ENCODE measurements at places on chromosomes 11 and 22.
A peak's percentile ranks its signal among the peaks of the same experiment; 100 is the strongest.

DNA sequence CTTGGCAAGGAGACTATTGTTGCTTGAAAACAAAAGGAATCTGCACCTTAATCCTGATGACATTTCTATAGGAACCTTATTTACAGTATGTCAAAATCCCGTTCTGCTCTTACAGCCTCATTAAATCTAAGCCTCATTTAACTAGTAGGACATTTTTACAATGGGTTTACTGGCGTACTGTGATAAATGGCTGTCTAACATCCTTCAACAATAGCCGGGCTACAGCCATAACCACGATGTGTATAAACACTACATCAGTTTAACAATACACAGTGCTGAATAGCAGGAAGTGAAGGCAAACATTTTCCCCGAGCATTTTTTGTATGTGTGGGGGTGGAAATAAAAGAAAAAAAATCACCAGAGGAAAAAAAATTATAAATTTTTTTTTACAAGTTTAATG is 131.2 kb downstream of the ARL14EP start:
- no peak for DNase-seq

GRCh38 chr11:1796413-1797011 is 32.8 kb upstream of the CTSD start:
- no peak for DNase-seq

GRCh38 chr22:40628354-40629042 is 8.0 kb downstream of the MRTFA start:
- no peak for DNase-seq

DNA sequence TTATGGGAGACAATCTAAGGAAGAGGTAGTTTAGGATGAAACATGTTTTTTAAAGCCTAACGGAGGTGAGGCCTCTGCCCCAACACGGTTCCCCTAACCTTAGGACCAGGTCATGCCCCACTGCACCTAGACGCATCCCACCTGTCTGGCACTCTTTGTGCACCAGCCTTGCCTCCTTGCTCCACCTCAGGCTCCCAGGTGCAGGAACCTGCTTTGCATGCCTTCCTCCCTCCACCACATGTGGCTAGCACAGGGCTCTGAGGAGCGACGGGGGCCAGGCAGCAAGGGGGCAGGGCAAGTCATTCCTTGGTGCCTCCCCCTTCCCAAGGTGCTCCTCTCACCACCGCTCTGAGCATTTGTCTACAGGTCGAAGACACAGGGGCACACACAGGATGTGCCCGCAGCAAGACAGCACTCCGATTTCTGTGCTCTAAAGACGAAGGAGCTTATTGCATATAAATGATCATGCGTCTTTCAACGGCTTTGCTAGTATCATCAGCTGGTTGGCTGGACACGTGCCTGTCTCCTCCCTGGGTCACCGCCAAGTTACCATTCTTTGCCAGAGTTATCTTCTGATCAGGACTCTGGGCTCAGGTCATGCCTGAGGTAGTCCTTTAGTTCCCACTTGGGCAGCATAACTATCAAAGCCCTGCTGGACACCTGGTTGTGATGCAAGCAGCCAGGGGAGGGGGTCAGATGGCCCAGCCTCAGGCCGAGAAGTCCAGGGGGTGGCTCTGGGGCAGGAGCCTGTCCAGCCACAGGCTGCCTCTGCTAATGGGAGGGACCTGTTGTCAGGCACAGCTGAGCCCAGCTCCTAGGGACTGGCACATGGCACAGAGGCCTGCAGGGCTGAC is 172.0 kb upstream of the NTM start:
- DNase-seq, result no peak

DNA sequence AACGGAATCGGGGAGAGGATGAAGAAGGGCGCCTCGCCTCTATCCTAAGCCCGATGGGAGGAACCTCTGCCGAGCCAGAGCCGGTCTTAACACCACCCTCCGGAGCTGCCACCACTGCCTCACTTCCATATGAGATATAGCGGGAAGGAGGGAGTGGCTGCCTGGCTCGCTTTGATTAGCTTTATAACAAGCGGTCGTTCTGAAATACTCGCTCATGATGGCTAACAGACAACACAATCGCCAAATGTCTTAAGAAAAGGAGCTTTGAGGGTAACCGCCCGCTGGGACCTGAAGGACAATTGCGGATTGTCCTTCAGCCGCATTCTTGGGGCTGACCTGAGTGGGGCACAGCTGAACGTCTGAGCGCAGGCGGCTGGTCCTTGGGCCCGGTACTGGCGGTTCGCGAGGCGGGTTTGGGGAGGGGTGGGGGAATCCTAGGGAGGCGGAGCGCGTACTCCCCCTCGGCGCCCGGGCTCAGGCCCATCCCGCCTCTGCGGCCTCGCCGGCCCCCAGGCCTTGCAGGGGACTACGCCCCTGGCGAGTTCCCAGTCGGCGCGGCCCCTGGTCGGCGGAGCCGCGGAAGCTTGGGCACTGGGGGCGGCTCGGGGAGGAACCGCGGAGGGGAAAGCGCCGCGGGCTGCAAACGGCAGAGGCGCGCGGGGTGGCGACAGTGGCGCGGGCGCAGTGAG is at the start of gene PLAAT5:
Gene PLAAT5 (minus strand): TSS at position 617 of the 689 bp plus-strand sequence. CDS start 133 bp downstream, at position 484.
- DNase-seq, result peak; percentile 32

GRCh38 chr22:33381531-33382406 is 323.6 kb upstream of the SYN3 start:
- no peak for DNase-seq

DNA sequence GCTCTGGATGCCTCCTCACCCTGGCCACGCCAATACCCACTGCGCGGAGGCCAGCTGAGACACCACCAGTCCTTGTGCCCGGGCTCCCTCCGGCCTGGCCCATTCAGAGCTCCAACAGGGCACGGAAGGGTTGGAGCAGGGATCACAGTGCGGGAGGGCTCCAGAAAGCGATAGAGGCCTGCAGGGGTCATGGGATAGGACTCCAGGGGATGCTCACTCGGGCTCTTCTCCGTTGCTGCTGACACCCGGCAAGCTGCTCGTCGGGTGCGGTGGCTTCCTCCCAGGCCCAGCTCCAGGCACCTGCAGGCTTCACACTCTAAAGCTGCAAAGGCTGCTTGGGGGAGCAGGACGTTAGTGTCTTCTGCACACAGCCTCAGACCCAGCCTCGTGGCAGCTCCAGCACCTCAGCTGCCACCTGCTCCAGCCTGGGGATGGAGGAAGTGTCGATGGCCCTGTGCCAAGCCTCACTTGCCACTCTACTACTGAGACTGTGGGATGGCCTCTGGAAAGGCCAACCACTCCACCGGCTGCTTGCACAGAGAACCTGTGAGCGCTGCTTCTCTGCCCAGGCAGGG is 10.6 kb downstream of the WNT7B start:
- no peak for DNase-seq

DNA sequence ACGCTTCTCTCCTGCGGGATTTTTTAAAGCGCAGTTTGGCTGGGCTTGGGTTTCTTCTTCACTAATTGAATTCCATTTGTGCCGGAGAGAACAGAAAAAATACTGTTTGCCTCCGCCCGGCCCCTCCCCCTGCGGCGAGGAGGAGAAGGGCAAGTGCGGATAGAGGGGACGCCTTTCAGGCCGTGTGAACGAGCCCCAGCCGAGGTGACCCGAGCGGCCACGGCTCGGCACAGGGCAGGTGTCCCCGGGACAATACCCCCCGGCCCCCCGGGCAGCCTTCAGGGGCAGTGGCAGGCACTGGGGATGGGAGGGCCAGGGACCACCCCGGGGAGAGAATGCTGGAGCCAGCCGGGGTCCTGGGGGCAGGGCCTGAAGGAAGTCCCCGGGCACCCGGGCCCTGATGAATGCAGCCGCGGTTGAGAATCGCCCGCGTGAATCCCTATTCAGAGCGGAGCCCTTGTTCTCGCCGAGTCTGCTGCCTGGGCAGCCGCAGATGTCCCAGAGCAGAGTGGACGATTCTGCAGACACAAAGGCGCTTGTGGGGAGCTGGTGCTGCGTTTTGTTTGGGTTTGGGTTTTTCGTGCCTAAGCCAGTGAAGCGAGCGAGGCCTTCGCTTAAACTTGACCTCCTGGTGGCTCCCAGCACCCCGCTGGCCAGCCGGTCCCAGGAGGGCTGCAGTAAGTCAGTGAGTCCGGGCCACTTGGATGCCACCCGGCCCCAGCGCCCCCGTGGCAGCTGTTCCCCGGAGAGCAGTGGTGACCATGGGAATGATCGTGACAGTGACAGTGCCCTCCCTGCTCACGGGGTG is 96.0 kb downstream of the WNT7B start:
- no peak for DNase-seq

GRCh38 chr11:60977836-60978235 is 6.4 kb downstream of the CD6 start:
- no peak for DNase-seq

GRCh38 chr11:74978041-74978440 is 10.7 kb upstream of the NEU3 start:
- DNase-seq, result no peak

DNA sequence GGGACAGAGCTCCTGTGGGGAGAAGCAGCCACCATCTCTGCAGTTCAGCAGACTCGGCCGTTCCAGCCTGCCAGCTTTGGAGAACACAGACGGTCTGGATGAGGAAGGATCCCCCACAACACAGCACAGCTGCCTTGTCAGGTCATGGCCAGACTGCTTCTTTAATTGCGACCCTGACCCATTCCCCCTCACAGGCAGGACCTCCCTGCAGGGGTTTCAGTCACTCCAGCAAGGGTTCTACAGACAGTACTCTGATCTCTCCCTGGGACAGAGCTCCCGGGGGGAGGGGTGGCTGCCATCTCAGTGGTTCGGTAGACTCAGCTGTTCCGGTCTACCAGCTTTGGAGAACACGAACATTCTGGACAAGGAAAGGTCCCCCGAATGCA is 173.5 kb downstream of the TTC28 start:
- no peak for DNase-seq

DNA sequence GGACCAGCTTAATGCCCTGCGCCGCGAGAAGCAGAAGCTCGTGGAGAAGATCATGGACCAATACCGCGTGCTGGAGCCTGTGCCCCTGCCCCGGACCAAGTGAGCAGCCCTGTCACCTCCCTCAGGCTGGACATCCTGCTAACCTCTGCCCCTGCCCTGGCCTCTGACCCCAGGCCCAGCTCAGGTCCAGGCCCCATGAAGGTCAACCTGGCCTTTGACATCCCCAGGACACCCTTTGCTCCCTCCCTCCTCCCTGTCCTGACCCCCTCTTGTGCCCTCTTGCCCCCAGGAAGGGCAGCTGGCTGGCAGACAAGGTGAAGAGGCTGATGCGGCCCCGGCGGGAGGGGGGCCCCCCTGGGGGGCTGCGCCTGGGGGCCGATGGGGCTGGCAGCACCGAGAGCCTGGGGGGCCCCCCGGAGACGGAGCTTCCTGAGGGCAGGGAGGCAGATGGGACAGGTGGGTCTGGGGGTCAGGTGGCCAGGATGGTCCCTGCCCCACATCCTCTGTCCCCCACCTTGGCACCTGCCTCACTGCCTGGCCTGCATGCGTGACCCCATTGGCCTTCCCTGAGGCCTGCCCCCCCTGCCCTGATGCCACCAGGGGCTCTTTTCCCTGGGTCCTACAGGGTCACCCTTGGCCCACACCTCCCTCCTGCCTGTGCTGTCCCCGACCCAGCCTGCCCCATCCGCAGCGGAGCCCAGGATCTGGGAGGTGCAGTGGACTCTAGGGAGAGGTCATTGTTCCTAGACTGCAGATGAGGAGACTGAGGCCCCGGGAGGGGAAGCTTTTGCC is 5.1 kb upstream of the RPS6KA4 start:
- DNase-seq, result no peak

DNA sequence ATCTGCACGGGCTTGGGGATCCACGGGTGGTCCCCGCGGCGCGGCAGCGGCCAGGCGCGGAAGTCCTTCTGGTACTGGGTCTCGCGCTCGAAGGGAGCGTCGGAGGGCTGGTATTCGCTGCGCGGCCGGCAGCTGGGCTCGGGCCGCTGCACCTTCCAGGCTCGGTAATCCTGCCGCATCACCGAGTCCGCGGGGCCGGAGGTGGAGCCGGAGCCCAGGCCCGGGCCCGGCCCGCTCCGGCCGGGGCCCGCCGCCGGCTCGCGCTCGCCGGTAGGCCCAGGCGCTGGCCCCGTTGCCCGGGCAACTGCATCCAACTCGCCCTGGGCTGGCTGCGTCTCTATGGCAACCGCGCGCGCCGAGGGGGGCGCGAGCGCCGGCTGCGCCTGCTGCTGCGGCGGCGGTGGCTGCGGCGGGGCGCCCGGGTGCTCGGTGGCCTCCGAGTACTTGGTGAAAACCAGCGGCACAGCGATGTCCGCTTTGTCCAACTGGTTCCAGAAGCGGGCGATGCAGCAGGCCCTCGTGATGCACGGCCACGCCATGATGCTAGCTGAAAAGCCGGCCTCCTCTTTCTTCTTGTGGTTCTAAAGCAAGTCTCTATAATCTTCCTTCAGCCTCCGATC is 897 bp downstream of the MAP6 start:
- DNase-seq, result peak; percentile 55

GRCh38 chr22:27853424-27853823 is 51.9 kb upstream of the MN1 start:
- DNase-seq, result no peak

DNA sequence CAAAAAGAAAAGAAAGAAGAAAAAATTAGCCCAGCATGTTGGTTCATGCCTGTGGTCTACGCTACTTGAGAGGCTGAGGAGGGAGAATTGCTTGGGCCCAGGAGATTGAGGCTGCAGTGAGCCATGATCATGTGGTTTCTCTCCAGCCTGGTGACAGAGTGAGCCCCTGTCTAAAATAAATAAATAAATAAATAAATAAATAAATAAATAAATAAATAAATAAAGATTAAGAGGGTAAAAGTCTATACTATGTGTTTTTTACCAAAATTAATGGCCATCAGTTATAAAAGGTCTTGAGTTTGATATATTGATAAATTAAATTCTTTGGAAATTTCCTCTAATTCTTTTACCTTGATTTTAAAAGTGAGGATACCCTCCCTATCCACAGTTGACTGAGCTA is 25.2 kb upstream of the DEPDC7 start:
- no peak for DNase-seq

GRCh38 chr11:110130642-110131238 is 37.5 kb downstream of the ZC3H12C start:
- DNase-seq, result no peak

DNA sequence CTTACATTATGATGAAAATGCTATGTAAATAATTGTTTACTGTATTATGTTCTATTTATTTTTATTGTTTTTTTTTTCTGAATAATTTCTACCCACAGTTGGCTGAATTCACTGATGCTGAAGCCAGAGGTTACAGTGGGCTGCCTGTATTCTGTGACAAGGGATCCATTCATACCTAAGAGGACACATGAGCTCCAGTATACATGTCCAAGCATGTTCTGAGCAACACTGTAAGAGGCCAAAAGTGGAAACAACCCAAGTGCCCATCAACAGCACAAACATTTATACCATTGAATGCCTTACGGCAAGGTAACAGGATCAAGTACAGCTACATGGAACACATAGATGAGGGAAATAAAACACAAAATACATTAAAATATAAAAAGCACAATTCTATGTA is 1.4 kb upstream of the SRSF8 start:
- DNase-seq, result no peak

- peak; percentile 85 for DNase-seq
These were observed 6.3 kb upstream of the KDELR3 start for GRCh38 chr22:38461414-38462081.
